Upper lobe of left lung (tissue), 6 donors: ENCODE measurements at places on chromosomes 1 and 21. TPM values are rescaled to one million over a fixed set of nuclear protein-coding genes. Genes with fewer than 3 reads are reported as not detected.
A peak's percentile ranks its signal among the peaks of the same experiment; 100 is the strongest.

The TMEM52 gene
- 2.7 TPM for total RNA-seq

The MYOC gene
- total RNA-seq = 1.2 TPM

The CYP4A22 gene
- total RNA-seq = 1.7 TPM

- DNase-seq = no peak
Measured at GRCh38 chr1:93815366-93816110, 63.5 kb downstream of the DNTTIP2 start.

GRCh38 chr1:36692465-36693160, 209.9 kb upstream of the CSF3R start:
- no peak for DNase-seq

GRCh38 chr1:43636006-43636641, 13.8 kb upstream of the KDM4A start:
- DNase-seq = no peak

GRCh38 chr1:27811741-27812500, 18.7 kb upstream of the PPP1R8 start:
- no peak for DNase-seq

DNA sequence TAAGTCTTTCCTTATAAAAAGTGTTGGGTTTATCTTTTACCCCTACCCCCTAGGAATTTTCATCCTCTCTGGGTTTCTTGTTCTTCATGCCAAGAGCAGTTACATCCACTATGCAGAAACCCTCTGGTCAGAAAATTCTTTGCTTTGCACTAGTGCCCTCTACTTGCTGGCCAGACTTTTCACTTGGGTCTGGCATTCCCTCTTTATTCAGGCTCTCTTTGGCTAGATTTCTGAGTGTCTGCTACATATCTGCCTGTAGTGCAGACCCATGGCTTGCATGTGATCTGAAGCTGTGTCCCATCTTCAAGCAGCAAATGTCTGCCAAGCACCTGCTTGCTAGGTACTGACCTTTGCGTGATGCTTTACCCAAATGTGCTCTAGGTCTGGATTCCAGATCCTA, 237.0 kb downstream of the GPATCH2 start:
- no peak for DNase-seq

DNA sequence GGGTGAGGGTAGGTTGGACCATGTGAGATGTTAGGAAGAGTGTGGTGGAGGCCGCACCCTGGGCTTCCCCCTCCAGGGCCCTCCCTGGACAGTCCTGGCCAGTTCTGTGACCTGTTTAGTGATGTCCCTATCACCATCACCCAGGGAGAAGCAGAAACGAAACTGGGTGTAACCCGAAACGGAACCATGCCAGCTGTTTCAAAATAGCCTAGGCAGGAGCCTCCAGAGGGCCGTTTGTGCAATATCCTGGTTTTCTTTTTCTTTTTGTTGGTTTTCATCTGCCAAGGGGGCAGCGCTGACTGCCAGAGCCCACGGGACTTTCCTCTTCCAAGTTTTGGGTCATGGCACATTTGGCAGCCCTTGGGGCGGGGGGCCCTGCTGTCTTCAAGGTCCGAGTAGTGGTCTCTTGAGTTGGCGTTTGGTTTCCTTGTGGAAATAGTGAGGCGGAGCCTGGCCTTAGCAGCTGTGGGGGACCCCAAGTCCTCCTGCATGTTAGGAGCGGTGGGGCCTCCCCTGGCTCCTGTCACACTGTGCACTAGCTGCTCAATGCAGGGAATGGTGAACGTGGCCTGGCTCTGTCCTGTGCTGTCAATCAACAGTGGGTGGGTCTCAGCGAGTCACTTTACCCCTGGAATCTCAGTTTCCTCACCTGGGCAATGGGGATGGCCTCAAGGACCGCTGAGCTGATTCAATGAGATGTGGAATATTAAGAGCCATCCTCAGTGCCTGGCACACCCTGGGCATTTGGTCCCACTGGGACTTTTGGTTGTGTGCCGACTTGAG, 90.7 kb downstream of the ARHGEF10L start:
- peak; percentile 76 for DNase-seq

- no peak for DNase-seq
Measured at GRCh38 chr1:106912131-106912530, 144.3 kb upstream of the PRMT6 start.

DNA sequence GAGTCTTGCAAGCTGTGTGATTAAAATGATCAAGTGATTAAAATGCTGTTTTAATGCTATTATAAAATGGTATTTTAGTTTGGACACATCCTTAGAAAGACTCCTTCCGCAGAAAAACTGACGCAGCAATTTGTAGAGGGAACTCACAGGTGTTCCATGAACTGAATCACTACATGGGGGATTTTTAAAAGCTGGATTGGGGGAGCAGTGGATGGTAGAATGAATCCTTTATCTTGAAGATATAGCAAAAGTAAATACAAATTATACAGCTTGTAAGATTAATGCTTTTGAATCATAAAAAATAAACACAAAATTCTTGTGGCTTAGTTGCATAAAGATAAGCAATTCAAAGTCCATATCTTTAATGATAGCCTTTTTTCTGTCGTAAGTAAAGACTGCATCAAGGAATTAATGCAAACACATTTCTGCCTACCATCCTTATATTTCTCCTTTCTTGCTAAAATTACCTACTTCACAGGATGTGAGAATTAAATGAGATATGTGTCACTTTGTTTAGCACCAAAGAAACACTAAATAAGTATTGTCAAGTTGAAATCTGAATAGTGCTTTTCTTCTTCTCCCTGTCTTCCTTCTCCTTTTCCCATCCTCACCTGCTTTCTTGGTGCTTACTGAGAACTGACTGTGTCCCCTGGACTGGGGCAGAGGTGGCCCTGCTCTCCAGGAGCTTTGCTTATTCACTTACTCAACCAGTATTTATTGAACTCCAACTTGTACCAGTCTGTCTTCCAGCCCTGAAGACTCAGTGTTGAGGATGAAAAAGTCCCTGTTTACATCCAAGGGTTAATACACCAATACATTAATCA, 61.5 kb upstream of the F3 start:
- DNase-seq = no peak

GRCh38 chr1:101448018-101448417, 211.2 kb downstream of the S1PR1 start:
- DNase-seq = no peak

- DNase-seq = no peak
Measured at GRCh38 chr1:232322162-232322734, 307.7 kb downstream of the SIPA1L2 start.
